ENCODE measurements at places on chromosomes 2 and 18.

- peak; percentile 7 for DNase-seq
Measured at GRCh38 chr2:207473049-207473930, 56.5 kb upstream of the CREB1 start.

GRCh38 chr2:229857634-229858033 lies 64.2 kb downstream of the TRIP12 start:
- DNase-seq = no peak

GRCh38 chr2:237772513-237772912 lies 26.1 kb upstream of the RBM44 start:
- no peak for DNase-seq

- DNase-seq = no peak
Measured at GRCh38 chr2:231613331-231613662, 20.6 kb downstream of the TEX44 start.

GRCh38 chr18:45050712-45051601 lies 370.3 kb downstream of the SETBP1 start:
- DNase-seq = no peak

DNA sequence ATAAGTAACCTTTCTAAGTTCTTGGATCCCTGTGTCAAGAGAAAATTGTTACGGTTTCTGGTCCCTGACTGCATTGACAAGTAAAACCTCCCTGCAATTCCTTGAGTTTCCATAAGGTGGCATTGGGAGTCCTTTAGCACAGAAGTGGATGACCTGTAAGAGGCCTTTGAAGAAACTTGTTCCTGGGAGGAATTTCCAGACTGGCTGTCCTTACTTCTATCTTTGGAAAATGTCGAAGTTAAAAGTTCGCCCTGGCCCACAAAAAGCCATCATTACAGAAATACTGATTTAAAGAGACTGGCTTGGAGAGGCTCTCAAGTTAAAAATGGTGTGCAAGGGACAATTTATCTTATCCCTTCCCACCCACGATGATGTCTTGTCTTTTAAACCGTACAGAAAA lies 218.4 kb downstream of the CDH20 start:
- no peak for DNase-seq
